ENCODE measurements at places on chromosomes 5 and 9. TPM values are rescaled to one million over a fixed set of nuclear protein-coding genes. Genes with fewer than 3 reads are reported as not detected.

DNA sequence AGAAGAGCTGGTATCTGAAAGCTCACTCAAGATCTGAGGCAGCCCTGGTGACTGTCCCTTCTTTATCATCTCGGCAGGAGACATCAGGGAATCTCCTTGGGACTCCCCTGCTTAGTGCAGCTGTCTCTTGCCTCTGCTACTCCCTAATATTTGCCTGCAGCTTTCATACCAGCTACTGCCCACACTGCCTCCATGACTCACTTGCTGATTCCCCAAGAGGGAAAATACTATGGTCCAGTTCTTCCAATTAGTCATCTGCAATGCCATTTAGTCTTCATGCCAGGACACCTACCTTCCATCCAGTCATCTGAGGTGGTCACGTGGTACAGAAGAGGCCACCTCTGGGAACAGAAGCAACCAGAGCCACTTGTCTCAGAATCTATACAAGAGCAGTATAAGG is 270.8 kb downstream of the NTRK2 start:
- DNase-seq, result no peak
- H3K36me3 ChIP-seq, result no peaks in the 10 kb centered on the region
- no peak overlapping the region for H3K27ac ChIP-seq
- H3K4me1 ChIP-seq, result no peaks in the 10 kb centered on the region

DNA sequence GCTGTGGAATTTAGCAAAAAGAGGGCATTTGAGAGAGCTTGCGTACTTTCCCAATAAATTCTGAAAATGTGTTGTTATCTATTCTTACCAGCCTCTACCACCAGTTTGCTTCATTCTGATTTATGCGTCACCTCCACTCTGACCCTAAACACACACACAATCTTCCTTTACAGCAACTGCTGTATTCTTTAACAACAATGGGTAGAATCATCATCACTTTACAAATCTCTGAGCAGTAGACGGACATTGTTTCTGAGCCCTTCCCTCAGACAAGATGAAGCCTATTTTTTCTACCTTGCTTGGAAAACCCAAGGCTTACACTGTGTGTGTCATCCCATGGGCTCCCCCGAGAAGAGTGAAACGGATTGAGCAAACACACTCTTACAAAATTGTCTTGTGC is 83.1 kb upstream of the RASA1 start:
- no peak overlapping the region for H3K27ac ChIP-seq
- DNase-seq, result no peak
- H3K4me1 ChIP-seq, result peaks cover 16% of the 10 kb centered on the region
- no peak overlapping the region for H3K4me3 ChIP-seq

Gene FKBP15
- total RNA-seq, result 34.9 TPM

Gene FOXD4L4
- total RNA-seq, result 0.10 TPM

Gene PCDHGB6
- 0.12 TPM for total RNA-seq

Data from activated T-helper 1 cell treated with anti-CD3 and anti-CD28 coated beads, Interleukin-12 subunit alpha, Interleukin-12 subunit beta, Interleukin-2, Interleukin-4 antibody, amounts not matched to agents 30 ng/mL and 10 ng/mL and 1 ng/mL, durations not matched to agents 14 hours and 24 hours and 36 hours (primary cell).